ENCODE measurements at places on chromosomes 2 and 18.

GRCh38 chr2:121635371-121635770, 13.9 kb downstream of the CLASP1 start:
- DNase-seq = no peak

GRCh38 chr2:76281156-76281841, 570.6 kb upstream of the GCFC2 start:
- no peak for DNase-seq

DNA sequence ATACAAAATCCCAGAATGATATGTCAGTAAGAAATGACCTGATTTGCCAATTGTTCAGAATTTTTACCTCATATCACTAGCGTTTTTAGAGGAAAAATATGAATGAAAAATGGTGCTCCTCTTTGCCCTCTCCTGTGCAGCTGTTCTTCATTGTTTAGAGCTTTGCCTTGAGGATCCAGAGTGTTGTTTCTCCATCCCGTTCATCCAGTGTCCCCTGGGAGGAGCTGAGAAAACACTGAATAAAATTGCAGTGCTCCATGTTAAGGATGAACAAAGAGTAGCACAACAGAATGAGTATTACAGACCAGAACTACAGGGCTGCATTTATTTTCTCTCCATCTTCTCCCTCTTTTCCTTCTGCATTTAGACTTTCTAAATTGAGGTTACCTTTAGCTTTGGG, 133.1 kb downstream of the ADCYAP1 start:
- no peak for DNase-seq

- no peak for DNase-seq
Observed at GRCh38 chr2:211495339-211495738, 938.9 kb downstream of the CPS1 start.

DNA sequence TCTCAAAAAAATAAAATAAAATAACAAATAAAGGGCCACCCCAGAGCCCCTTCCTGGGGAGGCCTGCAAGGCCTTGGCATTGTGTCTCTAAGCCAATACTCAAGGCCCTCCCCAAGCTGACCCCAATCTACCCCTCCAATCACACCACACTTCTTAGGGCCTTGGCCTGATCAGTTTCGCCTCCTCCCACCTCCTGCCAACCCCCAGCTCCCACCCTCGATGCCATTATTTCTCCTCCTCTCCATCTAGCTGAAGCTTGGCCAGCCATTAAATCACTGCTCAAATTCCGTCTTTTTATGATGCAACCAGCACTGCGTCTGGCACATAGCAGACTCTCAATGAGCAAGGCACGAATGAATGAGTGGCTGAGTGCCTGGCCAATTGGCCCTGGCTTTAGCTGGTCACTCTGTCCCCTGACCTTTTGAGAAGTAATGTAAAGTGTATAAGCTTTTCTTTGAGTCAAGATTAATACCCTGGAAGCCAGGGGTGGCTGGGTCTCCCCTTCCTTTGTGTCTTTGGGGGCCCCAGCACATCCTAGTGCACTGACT, 55.9 kb downstream of the SMAD7 start:
- DNase-seq = no peak

GRCh38 chr2:143452817-143453451, 323.7 kb downstream of the ARHGAP15 start:
- no peak for DNase-seq

DNA sequence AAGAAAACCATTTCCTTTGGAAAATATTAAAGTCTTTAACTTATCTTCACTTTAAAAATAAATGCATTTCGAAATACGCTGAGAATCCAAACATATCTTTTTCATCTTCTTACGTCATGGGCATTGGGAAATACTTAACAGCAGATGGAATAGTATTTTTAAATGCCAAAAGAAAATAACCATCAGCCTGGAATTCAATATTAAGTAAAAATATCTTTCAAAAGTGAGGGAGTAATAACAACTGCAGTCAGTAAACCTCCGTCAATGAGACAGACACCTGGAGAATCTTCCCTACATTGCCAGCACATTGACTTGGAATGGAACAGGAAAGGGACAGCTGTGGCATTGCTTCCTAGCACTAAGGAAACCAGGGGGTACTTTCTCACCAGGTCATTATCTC, 290.4 kb upstream of the TNP1 start:
- DNase-seq = no peak

- no peak for DNase-seq
Observed at GRCh38 chr18:58392324-58393000, 236.4 kb downstream of the ALPK2 start.

GRCh38 chr2:16687222-16687621, 21.6 kb upstream of the CYRIA start:
- no peak for DNase-seq

- DNase-seq = no peak
Observed at GRCh38 chr2:51723691-51724090, 691.8 kb upstream of the NRXN1 start.

- no peak for DNase-seq
Observed at GRCh38 chr18:3624935-3625741, 175.2 kb downstream of the TGIF1 start.

- no peak for DNase-seq
Observed at GRCh38 chr2:219250049-219250781, 2.8 kb upstream of the TUBA4B start.

DNA sequence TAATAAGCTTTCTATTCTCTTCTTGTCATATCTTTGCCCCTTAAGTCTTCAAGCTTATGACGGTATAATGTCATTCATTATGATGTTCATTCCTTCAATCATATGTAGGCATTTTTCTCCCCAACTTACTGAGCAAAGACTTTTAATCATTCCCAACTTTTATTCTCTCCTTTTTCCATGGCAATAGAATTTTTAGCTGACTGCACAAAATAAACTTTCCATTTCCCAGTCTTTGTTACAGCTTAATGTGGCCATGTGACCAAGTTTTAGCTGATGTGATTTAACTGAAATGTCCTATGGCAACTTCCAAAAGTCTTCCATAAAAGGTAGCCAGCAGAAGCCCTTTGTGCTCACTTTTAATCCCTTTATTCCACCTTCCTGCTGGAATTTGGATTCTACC, 152.5 kb downstream of the ANKRD30B start:
- DNase-seq = no peak

DNA sequence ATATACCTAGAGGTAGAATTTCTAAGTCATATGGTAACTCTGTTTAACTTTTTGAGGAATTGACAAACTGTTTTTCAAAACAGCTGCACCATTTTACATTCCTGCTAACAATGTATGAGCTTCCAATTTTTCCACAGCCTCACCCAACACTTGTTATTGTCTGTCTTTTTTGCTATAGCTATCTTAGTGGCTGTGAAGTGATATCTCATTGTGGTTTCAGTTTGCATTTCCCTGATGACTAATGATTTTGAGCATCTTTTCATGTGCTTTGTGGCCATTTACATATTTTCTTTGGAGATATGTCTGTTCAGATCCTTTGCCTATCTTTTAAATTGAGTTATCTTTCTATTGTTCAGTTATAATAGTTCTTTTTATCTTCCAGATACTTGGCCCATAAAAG, 273.8 kb downstream of the AGPS start:
- no peak for DNase-seq

DNA sequence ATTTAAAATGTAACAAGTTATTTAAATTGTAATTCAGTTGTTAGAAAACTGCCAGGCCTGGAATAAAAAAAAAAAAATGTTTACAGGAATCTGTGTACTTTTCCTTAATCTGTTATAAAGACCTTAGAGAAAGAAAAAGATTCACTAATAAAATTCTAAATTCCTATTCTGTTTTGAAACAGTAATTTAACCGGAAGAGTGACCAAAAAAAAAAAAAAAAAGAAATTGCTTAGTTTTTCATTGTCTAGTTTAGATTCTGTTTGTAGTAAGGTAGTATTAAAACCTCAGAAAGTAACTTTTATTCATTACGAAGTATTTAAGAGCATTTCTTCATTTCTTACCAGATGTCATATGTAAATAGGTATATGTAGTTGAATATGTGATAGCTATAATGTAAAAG, 2.5 kb downstream of the REL start:
- DNase-seq = no peak

- no peak for DNase-seq
Observed at GRCh38 chr18:36314098-36314497, 16.6 kb downstream of the FHOD3 start.

DNA sequence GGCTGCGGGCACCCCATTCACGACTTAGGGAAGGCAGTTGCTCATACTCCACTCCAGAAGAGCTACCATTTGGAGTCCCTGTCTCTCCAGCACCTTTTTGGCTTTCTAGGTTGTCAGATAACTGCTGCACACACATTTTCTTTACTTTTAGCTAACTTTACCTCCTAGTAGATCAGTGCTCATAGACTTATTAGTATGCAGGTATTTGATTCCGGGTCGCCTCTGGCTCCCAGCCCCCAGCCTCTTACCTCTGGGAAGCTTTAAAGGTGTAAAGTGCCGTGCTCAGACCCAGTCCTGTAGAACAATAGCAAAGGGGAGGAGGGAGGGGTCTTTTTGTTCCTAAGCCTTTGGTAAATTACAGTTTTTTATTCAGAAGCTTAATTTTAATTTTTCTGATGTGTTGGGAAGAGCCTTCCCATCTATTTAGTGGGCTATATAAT, 102.9 kb downstream of the SPTBN1 start:
- no peak for DNase-seq

- no peak for DNase-seq
Observed at GRCh38 chr18:65439188-65439587, 311.6 kb upstream of the CDH7 start.
